Spleen (tissue), 13 donors: ENCODE measurements at places on chromosomes 6 and 20. TPM values are rescaled to one million over a fixed set of nuclear protein-coding genes. Genes with fewer than 3 reads are reported as not detected.

KIAA1755 gene
- 5.1 TPM for total RNA-seq

NKX2-4 gene
- not detected for total RNA-seq

HLA-DRA gene
- 1,439 TPM for total RNA-seq

HLA-DMB gene
- 124 TPM for total RNA-seq

MTFR2 gene
- total RNA-seq, result 1.9 TPM

CLPSL2 gene
- total RNA-seq, result not detected

GRCh38 chr6:153208706-153209105 is 77.6 kb upstream of the RGS17 start:
- no peak for DNase-seq

DNA sequence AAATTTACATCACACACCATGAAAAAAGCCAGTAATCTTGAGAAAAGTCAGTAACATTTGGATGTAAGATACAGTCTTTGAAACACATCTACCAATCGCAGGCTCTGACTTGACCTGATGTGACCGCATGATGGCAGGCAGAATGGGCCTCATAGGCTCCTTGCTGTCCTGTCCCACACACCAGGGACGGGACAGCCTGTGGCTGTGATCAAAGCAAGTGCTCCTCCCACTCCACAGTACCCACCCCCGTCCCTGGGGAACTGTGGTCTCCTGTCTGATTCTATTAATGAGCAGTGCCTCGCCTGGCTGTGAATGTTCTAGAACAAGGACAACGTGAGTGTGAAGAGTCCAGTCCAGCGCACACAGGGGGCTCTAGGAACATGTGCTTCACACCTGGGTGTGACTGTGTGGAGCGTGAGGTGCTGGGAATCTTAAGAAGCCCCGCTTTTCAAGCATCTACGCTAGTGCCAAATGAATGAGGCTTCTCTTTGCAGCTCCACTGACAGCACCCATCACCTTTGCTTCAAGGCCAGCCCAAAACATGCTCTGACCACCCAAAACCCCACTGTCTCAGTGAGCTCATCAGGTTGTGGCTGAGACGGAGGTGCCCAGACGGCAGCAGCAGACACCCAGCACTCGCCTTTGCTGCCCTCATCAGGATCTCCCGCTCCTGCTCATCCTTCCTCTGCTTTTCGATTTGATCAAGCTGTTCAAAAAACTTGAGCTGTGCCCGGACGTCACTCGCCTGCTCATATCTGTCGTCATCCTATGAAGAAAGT is 67.1 kb downstream of the TAF4 start:
- no peak for DNase-seq

- no peak for DNase-seq
Observed at GRCh38 chr6:108677357-108677756, 116.6 kb downstream of the FOXO3 start.

GRCh38 chr20:20215976-20216727 is 151.8 kb upstream of the INSM1 start:
- no peak for DNase-seq

DNA sequence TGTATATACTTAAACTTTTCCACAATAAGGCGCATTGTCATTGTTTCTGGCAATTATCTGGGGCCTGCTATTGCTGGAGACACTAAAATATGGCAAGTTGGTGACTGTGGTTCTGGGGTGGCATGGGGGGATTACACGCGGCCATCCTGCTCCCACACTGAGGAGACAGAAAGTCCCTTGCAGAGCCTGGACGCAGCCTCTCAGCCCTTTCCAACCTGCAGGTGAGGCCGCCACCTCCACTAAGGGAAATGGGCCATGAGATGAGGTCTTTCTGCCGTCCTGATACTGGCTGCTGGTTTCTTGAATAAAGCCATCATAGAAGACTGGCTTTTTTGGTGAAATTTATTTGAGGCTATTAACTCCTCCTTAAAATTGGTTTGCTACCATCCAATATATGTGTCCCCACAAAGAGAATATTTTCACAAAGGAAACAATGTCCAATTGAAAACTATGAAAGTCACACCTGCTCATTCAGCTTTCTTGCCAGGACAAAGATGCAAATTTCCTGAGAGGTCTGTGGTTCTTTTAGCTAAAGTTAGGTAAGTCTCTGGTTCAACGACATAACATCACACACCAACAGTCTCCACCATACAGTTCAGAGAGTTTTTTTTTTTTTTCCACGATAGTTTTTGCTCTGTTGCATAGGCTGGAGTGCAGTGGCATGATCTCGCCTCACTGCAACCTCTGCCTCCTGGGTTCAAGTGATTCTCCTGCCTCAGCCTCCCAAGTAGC is 13.0 kb downstream of the TXNDC5 start:
- DNase-seq, result peak; percentile 47

- DNase-seq, result no peak
Observed at GRCh38 chr6:170564936-170565530, 10.9 kb downstream of the TBP start.

DNA sequence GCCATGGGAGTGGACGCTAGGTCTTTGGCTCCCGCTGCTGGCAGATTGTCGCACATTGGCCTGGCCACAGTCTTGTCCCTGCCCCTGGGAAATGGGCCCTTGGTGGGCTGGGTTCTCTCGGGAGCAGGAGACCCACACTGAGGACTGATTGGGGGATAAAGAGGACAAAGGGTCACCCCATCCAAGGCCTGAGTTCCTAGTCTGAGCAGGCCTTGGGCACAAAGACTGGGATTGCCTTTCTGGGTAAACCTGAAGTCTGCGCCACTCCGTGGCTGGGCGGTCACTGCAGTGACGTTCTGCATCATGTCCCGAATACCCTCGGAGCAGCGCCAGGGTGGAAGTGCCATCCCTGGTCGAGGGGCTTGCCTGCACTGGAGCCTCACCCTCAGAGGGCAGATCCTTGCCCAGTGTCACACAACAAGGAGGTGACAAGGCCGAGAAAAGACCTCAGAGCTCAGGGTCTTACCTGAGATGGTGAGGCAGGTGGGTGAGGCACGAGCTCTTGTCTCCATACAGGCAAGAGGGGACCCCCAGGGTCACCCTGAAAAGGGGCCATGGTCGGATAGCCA is 36.1 kb upstream of the ZBP1 start:
- peak; percentile 74 for DNase-seq

DNA sequence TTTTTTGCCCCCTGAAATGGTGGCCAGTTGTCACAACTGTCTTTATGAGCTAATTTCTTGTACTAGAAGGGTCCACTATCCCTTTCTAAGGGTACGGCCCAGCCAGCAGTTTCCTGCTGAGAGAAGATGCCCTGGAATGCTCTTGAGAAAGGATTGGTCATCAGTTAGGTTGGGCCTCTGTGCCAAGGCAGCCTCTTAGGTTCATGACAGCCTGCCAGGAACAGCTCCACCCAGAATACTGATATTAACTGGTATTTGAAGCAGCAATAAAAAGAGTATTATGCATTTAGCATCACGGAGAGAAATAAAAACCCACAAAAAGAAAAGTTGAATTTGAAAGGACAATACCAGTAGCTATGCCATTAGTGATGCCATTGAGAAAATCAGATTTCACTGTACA is 9.0 kb upstream of the HINT3 start:
- DNase-seq, result no peak

DNA sequence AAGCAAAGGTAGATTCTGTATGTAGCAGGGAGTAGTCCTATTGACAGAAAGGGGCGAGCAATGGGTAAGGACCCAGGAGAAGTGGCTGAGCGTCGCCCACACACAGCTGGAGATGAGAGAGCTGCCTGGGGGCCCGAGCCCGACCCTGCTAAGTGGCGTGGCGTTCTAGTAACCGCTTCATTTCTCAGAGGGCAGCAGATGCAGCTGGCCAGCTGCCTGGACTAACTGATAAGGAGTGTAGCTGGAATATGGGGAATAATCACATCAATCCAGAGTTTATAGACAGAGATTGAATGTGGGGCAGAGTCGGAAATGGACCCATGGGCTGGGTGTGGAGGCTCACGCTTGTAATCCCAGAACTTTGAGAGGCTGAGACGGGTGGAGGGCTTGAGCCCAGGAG is 64.4 kb downstream of the EZR start:
- no peak for DNase-seq

GRCh38 chr6:103707596-103708325 is 1152.0 kb downstream of the HACE1 start:
- DNase-seq, result no peak

GRCh38 chr20:64105846-64106434 is 1.4 kb downstream of the NPBWR2 start:
- peak; percentile 58 for DNase-seq

- no peak for DNase-seq
Observed at GRCh38 chr6:137762168-137763090, 104.6 kb upstream of the TNFAIP3 start.

- DNase-seq, result no peak
Observed at GRCh38 chr6:158255989-158256601, 56.2 kb upstream of the TULP4 start.

- DNase-seq, result no peak
Observed at GRCh38 chr20:12949429-12949980, 59.3 kb upstream of the SPTLC3 start.

DNA sequence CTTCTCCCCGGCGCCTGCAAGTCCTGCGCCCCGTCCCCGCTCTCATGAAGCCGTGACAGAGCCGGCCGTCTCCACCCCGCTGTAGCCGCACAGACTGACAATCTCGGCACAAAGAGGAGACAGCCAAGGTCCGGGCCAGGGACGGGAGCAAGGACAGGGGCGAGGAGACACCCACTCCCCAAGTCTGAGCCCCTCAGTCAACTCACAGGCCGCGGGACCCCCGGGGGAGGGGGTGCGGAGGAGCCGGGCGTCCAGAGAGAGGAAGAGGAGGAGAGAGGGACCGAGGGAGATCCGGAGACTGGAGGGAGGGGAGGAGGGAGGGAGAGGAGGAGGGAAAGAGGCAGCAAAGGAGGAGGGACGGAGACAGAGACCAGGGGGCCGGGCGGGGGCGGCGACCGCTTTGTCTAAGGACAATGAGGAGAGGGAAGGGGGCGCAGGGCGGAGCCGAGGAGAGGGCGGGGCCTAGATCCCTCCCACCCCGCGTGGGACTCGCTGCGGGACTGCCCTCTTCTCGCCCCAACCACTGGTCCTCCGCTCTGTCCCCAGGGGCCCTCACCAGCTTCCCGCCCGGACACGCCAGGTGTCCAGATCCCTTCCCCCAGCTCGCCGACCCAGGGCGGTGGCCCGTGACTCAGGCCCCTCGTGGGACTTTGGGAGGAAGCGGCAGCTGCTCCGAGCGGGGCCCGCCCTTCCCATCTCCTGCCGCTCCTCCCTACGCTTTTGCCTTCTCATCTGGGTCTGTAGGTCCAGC is 638 bp upstream of the PPP1R18 start:
- DNase-seq, result peak; percentile 99
